Occipital lobe (tissue), 3 donors: ENCODE measurements at places on chromosomes 4 and X.

DNA sequence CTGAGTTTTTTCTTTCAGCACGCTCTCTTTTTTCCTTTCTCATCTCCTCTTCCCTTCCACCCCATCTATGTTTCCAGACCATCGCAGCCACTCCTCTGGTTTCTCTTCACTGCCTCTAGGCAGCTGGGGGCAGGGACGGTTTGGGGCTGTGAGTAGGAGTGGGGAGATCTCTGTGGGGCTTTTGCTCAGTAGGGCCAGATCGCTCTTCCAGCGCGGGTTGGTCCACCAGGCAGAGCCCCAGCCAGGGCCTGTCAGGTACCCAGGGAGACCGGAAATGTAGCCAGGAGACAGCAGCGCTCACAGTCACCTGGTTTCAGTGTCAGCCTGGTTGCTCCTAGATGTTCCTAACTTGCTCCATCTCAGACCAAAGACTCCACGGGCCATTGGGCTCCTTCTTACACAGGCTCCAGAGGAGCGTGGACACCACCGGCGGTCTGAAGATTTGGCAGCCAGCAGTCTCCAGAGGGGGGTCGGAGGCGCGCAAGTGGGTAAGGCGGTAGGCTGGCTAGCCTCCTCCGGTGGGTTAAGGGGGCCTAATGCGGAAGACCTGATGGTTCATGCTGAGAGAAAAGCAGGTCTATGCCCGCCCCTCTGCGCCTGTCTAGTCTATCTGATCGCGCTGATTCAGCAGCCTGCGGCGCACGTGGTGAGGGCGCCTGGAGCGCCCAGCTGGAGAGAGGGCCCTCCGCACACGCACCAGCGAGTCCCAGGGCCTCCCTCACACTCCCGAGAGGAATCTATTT is 1.8 kb downstream of the FGF5 start:
- no peak for DNase-seq

DNA sequence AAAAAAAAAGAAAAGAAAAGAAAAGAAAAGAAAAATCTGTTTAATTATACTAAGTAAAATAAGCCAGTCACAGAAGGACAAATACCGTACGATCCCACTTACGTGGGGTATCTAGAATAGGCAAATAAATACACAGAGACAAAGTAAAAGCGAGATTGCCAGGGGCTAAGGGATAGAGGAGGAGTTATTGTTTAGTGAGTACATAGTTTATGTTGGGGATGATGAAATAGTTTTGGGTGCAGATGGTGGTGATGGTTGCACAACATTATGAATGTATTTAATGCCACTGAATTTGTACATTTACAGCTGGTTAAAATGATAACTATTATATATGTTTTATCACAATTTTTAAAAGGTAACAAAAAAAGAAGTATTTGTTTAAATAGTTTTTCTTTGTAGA is 7.1 kb downstream of the CA5B start:
- no peak for DNase-seq

DNA sequence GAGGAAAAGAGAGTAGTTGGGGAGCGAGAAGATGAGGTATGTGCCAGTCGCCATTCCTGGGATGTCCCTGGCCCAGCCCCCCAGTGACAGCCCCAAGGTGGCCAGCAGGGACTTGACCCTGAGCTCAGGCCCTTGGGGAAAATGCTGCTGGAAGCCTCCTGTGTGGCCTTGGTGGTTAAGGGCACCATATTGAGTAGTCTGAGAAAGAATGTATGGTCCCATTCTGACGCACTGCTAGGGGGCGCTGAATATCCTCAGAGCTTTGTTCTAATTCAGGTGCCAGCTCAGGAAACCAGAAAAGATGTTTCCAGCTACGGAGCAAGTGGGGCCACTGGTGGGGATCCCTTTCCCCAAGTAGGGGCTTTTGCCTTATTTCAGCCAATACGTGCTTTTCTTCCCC is 14.0 kb upstream of the UBA6 start:
- DNase-seq = no peak

- no peak for DNase-seq
Observed at GRCh38 chr4:1531683-1532548, 125.7 kb upstream of the NKX1-1 start.

GRCh38 chrX:14997271-14997670 is 124.0 kb downstream of the MOSPD2 start:
- DNase-seq = no peak

- DNase-seq = no peak
Observed at GRCh38 chr4:26116057-26116456, 202.0 kb downstream of the SMIM20 start.
